ENCODE measurements at places on chromosomes 12 and 14.

- DNase-seq: no peak
These were observed 138.5 kb downstream of the ESRRB start for GRCh38 chr14:76514213-76514998.

DNA sequence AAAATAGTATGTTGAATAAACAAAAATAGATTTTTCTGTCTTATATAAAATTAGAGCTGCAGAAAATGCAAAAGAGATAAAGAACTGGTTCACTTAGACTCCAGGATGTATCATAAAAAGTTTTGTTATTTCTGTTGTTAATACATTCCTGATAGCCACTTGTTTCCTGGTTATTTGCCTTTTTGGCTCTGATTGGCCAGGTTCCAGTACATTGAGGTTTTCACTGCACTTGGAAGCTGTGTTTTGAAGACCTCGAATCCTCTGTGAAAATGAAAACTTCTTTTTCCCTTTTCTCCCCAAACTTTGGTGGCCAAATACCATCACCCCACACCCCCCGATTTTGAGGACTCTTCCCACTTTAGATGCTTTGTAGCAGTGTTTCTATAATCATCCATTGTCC is 525.3 kb downstream of the MED13L start:
- DNase-seq: no peak

- DNase-seq: no peak
These were observed 117.9 kb downstream of the SLC15A5 start for GRCh38 chr12:16159571-16159970.

- DNase-seq: no peak
These were observed 209.9 kb upstream of the IGF1 start for GRCh38 chr12:102690253-102690652.

GRCh38 chr12:114272605-114273004 is 133.3 kb downstream of the TBX5 start:
- no peak for DNase-seq

GRCh38 chr12:82959821-82960220 is 273.1 kb downstream of the TMTC2 start:
- DNase-seq: no peak

GRCh38 chr12:123813349-123813748 is 51.2 kb downstream of the DNAH10 start:
- DNase-seq: no peak

DNA sequence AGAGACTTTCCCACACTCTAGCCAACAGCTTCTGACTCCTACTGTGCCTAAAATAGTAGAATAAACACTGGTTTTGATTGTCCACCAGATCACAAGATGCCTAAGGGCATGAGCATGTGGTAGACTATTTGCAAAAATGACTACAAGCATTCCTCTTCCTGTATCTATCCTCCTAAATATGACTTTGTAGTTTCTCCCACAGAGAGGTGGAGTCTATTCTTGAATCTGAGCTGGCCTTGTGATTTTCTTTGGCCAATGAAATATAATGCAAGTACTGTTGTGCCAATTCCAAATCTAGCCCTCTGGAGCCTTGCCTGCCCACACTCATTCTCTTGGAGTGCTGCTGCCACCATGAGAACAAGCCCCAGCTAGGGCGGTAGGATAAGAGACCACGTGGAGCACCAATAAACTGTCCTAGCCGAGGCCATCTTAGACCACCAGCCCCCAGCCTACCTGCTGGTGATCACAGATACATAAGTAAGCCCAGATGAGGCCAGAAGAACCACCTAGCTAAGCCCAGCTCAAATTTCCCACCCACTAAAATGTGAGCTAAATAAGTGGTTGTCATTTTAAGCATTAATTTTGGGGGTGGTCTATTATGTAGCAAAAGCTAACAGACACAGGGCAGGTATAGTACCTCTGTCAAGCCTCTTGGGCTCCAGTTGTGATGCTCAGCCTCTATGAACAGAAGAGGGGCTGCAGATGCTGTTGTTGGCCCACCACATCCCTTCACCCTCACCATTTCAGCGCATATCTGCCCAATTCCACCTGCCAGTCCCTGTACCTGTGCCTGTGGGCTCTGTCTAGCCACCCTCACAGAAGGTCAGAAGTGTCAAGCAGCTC is 17.9 kb downstream of the ZFP36L1 start:
- DNase-seq: no peak

DNA sequence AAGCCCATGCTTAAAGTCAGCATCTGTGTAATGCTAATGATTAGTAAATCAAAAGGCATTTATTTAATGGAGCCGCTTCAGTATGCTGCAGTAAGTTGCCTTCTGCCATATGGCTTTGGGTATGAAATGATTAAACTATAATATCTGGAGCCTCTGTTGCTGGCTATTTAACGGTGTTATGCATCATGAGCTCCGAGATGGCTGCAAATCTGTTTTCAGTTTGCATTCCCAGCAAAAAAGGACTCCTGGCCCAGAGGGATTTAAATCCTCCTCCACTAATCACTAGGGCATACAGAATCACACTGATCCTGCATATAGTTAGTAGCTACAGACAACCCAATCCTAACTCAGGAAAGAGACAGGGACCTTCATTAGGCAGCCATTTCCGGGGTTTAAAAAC is 171.5 kb upstream of the EEA1 start:
- DNase-seq: no peak

DNA sequence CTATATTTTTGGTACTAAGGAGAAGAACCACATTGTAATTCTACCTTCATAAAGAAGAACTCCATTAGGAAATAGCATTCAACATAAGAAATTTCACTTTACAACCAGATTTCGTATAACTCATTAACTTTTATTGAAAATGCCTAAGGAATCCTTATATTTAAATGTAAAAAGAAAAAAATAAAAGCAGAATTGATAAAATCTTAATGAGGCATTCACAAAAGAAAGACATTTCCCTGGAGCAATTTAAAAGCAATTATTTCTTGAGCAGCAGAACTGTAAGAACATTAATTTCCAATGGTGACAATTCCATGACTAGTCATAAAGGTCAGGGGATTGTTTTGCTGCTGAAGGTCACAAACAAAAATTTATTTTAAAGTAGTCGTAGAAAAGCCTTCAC is 1192.8 kb upstream of the TMEM132C start:
- DNase-seq: no peak

DNA sequence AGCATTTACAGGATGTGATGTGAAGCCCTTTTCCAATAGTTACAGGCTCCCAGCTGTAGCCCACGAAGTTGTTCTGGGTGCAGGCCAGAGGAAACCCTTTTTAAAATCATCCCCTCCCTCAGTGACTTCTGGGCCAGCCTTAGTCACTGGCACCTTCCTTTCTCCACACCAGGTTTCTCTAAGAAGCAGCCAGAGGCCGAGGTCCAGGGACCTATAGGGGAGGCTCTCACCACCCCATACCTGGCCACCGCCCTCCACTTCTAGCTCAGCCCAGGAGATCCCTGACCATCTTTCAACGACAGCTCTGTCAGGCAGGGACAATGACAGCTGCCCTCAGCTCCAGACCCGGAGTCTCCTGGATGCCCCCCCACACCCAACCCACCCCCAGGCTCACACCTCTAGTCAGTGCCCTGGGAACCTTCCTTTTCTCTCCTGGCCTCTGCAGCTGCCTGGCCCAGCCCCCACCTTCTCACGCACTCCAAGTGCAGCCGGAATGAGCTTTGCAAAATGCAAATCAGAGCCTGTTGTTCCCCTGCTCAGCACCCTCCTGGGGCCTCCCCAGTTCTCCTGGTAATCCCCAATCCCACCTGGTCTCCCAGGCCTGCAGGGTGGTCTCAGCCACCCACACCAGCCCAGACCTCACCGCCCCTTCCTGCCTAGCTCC is 46.7 kb downstream of the TESC start:
- no peak for DNase-seq

DNA sequence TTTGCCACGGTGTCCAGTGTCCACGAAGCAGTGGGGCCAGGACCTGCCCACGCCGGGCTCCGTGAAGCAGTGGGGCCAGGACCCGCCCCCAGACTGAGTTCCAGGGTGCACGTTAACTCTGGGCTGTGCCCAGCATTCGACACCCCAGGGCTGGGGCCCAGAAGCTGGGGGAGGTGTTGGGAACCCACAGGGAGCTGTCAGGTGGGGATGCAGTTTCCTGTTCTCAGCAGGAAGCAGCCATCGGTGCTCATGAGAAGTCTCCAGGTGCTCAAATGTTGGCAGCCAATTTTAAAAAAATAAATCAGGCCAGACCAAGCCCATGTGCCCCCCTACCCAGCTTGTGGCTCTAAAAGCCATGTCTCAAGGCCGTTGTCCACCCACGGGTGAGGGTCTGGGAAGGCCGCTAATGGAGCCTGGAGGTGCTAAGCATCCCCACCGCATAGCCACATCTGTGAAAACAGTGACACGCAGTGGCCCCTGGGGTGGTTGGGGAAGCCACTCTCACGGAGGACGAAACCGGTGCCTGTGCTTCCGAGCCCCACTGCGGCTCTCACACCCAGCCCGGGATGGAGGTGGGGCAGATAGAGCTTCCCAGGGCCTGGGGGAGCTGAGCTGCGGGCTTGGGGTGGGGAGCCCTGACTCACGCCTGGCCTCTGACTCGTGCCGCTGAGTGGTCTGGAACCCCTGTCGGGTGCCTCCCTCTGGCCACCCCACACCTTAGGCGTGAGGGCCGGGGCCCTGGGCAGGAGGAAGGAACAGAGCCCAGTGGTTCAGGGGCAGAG is 53.5 kb downstream of the FBRSL1 start:
- DNase-seq: no peak

DNA sequence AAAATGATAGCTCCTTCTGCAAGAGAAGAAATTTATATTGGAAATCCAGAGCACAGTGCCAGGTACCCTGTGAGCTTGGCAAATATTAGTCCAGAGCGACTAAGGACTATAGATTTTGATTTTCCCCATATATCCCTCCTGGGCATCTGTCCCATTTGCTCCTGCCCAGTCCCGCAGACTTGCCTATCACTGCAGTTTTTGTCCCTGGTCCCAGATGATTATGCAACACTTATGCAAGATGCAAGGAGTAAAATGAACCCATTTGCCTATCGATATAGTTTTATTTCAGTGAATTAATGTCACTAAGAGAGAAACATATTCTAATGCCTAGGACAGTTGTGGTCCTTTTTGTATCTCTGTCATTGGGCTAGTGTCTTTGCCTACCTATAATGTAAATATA is 215.9 kb upstream of the BMP4 start:
- DNase-seq: no peak

DNA sequence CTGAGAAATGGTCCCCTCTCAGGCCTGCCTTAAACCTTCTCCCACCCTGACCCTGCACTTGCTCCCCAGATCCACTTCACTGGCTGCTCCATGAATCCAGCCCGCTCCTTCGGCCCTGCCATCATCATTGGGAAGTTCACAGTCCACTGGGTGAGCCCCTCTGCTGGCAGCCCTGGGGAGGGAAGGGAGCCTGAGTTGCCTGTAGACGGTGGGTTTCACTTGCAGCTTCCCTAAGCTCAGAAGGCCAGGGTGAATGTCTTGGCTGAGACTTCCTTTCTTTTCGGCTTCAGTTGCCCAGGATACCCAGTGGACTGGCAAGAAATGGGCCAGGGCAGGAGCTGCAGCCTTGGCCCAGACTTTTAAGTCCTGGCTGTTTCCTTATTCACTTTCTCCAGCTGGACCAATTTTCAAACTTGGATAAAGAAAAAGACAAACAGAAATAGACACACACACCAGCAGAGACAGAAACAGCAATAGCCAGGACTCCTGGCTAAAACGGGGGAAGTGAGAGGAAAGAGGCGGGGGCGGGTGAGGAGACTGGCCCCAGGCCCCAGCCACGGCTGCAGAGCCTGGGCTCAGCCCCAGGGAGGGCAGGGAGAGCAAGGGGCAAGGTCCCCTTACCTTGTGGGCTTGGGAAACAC is 2.0 kb downstream of the AQP6 start:
- DNase-seq: no peak

- DNase-seq: peak; percentile 63
These were observed 13.6 kb upstream of the PAX9 start for GRCh38 chr14:36647824-36648753.

DNA sequence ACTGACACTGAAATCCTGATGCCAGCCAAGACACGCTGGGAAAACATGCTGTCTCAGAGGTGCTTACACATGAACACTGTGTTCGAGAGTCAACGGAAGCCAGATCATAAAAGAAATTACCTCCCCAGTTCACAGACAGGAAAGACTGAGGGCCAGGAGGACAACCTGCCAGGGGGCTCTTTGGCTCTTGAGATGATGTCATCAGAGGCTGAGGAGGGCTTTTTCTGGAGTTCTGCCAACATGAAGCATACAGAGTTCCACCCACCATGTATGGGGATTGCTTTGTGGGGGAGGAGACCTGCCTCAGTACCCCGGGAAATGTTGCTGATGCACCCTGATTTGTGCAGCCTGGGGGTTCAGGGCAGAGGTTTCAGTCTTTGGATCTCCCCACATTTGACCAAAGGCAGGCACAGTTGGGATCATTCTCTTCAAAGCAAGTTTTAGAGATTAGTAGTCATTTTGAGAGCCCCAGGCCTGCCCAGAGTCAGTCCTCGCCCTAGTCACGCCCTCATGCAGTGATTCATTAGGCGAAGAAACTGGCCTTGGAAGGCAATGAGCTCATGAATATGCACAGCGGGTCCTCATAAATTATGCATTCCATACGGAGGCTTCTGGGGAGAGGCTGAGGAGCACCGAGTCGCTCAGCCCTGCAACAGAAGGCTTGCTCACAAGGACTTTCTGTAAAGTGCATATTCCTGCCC is 34.9 kb upstream of the EML1 start:
- no peak for DNase-seq

DNA sequence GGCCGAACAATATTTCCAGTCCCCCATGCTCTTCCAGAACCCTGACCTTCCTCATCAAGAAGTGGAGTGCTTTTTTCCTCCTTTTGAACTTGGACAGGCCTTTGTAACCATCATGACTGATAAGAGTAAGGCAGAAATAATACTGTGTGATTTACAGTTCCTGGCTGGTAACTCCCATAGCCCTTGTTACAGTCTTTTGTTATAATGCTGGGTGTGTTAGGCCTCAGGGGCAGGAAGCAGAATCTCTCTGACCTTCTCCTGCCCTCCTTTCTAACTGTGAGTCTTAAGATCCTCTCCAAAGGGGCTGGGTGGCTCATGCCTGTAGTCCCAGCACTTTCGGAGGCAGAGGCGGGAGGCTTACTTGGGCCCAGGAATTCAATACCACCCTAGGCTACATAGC is 59.5 kb downstream of the BCAT1 start:
- DNase-seq: no peak

DNA sequence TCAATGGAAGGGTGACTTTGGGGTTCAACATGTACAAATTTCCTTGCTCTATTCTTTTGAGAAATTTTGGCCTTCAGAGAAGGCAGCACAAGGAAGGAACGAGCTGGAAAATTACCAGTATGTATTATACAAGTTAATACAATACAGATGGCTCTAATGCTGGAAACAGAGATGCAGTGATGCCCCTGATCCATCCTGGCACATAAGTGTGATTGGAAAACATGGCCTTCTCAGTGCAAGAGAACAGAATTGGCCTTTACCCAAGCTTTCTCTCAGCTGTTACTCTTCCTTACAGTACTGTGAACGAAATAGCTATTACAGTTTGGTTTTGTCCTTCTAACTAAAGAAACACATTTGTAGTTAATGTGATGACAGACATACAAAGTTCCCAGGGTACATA is 102.5 kb upstream of the GPHB5 start:
- no peak for DNase-seq

- no peak for DNase-seq
These were observed 64.1 kb downstream of the ITPR2 start for GRCh38 chr12:26768611-26769603.

Data from NCI-H187 (cell line).